ENCODE measurements at places on chromosomes 16 and 17. TPM values are rescaled to one million over a fixed set of nuclear protein-coding genes. Genes with fewer than 3 reads are reported as not detected.

- DNase-seq, result no peak
Observed at GRCh38 chr16:77062878-77063675, 127.9 kb upstream of the MON1B start.

DNA sequence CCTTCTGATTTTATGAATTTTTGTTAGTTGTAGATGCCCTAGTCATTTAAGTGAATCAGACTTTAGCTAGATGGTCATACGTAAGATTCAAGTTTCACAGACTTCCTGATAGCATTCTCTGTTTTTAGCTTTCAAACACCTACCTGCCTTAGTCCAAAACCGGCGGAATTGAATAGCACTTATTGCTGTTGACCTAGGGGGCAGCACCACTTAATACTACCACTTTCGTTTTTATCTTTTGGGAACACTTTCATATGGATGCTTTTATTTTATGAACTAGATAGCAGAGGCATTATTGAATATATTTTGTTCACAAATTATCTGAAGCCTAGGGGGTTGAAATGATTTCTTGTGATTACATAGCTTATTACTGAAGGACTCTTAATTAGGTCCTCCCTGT lies 31.5 kb downstream of the TADA2A start:
- DNase-seq, result no peak

GRCh38 chr17:76557368-76558197 lies 17.7 kb downstream of the PRCD start:
- DNase-seq, result peak; percentile 99

- DNase-seq, result peak; percentile 65
Observed at GRCh38 chr17:30961209-30962188, 9.3 kb upstream of the RNF135 start.

The FAM171A2 gene
- total RNA-seq, result 0.21 TPM

- no peak for DNase-seq
Observed at GRCh38 chr16:17340804-17341203, 130.0 kb downstream of the XYLT1 start.
